Pancreas (tissue), 10 donors: ENCODE measurements at places on chromosomes 7 and 10. TPM values are rescaled to one million over a fixed set of nuclear protein-coding genes. Genes with fewer than 3 reads are reported as not detected.

The PNLIPRP2 gene
- polyA plus RNA-seq = 2,679 TPM

The UBE2H gene
- polyA plus RNA-seq = 27.7 TPM

The GPR37 gene
- 0.80 TPM for polyA plus RNA-seq

The FLNC gene
- polyA plus RNA-seq = 2.1 TPM

The GPR158 gene
- 0.11 TPM for polyA plus RNA-seq

The BAG3 gene
- polyA plus RNA-seq = 16.8 TPM

The OPN4 gene
- not detected for polyA plus RNA-seq

The TRIM50 gene
- 21.5 TPM for polyA plus RNA-seq

The SLC18A2 gene
- polyA plus RNA-seq = 5.9 TPM

The PGAM1 gene
- polyA plus RNA-seq = 59.5 TPM

The PON1 gene
- polyA plus RNA-seq = 0.61 TPM

The FGL2 gene
- polyA plus RNA-seq = 2.4 TPM

The HYAL4 gene
- not detected for polyA plus RNA-seq

The SEMA3A gene
- polyA plus RNA-seq = 0.11 TPM

The ADGRA1 gene
- 0.15 TPM for polyA plus RNA-seq

The POM121 gene
- 14.8 TPM for polyA plus RNA-seq

The HOXA6 gene
- not detected for polyA plus RNA-seq

GRCh38 chr10:111146025-111146640 lies 69.3 kb downstream of the ADRA2A start:
- no peak for DNase-seq
- no peak overlapping the region for H3K4me3 ChIP-seq
- no peaks in the 10 kb centered on the region for H3K36me3 ChIP-seq
- H3K4me1 ChIP-seq = no peaks in the 10 kb centered on the region
- H3K27me3 ChIP-seq = no peaks in the 10 kb centered on the region

DNA sequence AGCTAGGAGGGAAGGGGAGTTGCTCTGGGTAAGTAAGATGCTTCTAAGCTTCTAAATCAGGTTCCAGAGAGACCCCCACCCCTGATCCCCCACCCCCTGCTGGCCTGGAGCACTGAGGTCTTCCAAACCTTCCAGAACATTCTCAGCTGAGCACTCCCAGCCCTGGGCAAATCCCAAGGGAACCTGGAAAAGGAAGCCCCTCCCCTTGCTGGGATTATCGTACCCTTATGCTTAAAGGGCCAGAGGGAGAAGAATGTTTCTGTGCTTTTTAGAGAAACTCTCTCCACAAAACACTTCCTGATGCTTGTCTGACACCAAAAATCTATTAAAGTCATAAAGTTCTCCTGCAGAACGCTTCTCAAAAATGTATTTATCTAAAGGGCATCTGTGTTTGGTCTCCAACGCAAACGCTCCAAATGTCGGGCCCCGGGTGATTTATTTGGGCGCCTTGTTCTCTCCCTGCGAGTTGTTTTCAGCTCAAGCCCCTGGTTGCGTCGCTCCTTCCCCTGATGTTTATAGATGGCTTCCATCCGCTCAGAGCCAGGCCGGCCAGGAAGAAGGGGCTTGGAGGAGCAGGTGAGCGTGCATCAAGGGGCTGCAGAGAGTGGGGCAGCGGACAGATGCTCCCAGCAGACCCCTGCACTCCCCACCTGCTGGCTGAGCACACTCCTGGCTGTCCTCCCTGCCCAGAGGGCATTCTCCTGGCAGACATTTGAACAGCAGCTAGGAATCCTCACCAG lies 8.2 kb upstream of the RET start:
- H3K4me3 ChIP-seq = no peak overlapping the region
- no peaks in the 10 kb centered on the region for H3K4me1 ChIP-seq
- H3K27ac ChIP-seq = no peak overlapping the region
- no peaks in the 10 kb centered on the region for H3K27me3 ChIP-seq

DNA sequence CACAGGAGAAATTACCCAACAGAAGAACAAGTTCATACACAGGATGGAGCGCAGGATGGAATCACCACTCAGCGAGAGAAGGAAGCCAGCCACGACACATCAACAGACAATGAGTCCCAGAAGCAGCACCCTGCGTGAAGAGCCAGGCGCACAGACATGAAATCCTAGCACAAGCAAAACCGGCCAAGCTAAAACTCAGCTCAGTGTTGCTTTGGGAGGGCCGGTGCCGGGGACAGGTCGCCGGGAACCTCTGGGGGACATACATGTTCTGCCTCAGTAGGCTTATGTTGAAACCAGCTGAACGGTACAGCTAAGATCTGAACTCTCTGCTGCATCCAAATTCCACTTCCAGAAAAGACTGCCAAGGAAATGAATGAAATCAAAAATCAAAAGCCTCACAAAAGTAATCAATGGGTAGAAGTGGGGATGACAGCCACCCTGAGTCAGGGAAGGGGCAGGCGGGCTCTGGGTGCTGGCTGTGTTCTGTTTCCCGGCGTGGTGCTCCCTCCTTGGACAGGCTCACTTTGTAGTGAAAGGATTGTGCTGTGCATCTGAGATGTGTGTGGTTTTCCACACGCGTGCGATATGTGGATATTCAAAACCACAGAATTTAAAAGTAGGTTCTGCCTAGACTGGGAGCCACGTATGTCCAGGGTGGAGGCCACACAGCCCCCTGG lies 114.7 kb downstream of the PDGFA start:
- no peaks in the 10 kb centered on the region for H3K27me3 ChIP-seq
- H3K4me3 ChIP-seq = no peak overlapping the region
- H3K36me3 ChIP-seq = no peaks in the 10 kb centered on the region
- H3K4me1 ChIP-seq = no peaks in the 10 kb centered on the region

GRCh38 chr10:97211229-97211628 lies 25.5 kb upstream of the SLIT1 start:
- no peak overlapping the region for H3K27ac ChIP-seq
- no peaks in the 10 kb centered on the region for H3K4me1 ChIP-seq
- DNase-seq = no peak
- H3K4me3 ChIP-seq = no peak overlapping the region
- H3K36me3 ChIP-seq = no peaks in the 10 kb centered on the region
- H3K27me3 ChIP-seq = no peaks in the 10 kb centered on the region

DNA sequence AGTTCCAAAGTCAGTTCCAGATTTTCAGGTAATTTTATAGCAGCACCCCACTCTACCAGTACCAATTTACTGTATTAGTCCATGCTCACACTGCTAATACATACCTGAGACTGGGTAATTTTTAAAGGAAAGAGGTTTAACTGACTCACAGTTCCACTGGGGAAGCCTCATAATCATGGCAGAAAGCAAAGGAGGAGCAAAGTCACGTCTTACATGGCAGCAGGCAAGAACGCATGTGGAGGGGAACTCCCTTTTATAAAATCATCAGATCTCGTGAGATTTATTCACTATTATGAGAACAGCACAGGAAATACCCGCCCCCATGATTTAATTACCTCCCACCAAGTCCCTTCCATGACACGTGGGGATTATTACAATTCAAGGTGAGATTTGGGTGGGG lies 142.4 kb downstream of the AHR start:
- no peak for DNase-seq
- H3K36me3 ChIP-seq = no peaks in the 10 kb centered on the region
- no peaks in the 10 kb centered on the region for H3K27me3 ChIP-seq
- peaks cover 4% of the 10 kb centered on the region for H3K4me1 ChIP-seq
- no peak overlapping the region for H3K4me3 ChIP-seq
- no peak overlapping the region for H3K27ac ChIP-seq

GRCh38 chr7:29130096-29130495 lies 16.2 kb downstream of the CPVL start:
- no peaks in the 10 kb centered on the region for H3K36me3 ChIP-seq
- no peaks in the 10 kb centered on the region for H3K4me1 ChIP-seq
- H3K4me3 ChIP-seq = no peak overlapping the region
- no peak overlapping the region for H3K27ac ChIP-seq

- no peak overlapping the region for H3K4me3 ChIP-seq
- no peaks in the 10 kb centered on the region for H3K27me3 ChIP-seq
- no peaks in the 10 kb centered on the region for H3K36me3 ChIP-seq
- no peak overlapping the region for H3K27ac ChIP-seq
These were observed 1289.7 kb upstream of the SORCS1 start for GRCh38 chr10:108454224-108454623.

- no peak for DNase-seq
- H3K4me3 ChIP-seq = no peak overlapping the region
- H3K27me3 ChIP-seq = no peaks in the 10 kb centered on the region
- H3K36me3 ChIP-seq = no peaks in the 10 kb centered on the region
- H3K4me1 ChIP-seq = no peaks in the 10 kb centered on the region
These were observed 29.6 kb downstream of the COL13A1 start for GRCh38 chr10:69831231-69831855.

GRCh38 chr7:91659096-91659495 lies 221.4 kb downstream of the MTERF1 start:
- H3K4me3 ChIP-seq = no peak overlapping the region
- H3K27me3 ChIP-seq = no peaks in the 10 kb centered on the region
- no peaks in the 10 kb centered on the region for H3K4me1 ChIP-seq
- no peak for DNase-seq
- H3K36me3 ChIP-seq = no peaks in the 10 kb centered on the region

GRCh38 chr10:126387041-126387921 lies 996 bp downstream of the ADAM12 start:
- no peaks in the 10 kb centered on the region for H3K27me3 ChIP-seq
- H3K4me3 ChIP-seq = peak overlapping the region; percentile 55
- DNase-seq = peak; percentile 70
- H3K27ac ChIP-seq = no peak overlapping the region
- no peaks in the 10 kb centered on the region for H3K36me3 ChIP-seq

DNA sequence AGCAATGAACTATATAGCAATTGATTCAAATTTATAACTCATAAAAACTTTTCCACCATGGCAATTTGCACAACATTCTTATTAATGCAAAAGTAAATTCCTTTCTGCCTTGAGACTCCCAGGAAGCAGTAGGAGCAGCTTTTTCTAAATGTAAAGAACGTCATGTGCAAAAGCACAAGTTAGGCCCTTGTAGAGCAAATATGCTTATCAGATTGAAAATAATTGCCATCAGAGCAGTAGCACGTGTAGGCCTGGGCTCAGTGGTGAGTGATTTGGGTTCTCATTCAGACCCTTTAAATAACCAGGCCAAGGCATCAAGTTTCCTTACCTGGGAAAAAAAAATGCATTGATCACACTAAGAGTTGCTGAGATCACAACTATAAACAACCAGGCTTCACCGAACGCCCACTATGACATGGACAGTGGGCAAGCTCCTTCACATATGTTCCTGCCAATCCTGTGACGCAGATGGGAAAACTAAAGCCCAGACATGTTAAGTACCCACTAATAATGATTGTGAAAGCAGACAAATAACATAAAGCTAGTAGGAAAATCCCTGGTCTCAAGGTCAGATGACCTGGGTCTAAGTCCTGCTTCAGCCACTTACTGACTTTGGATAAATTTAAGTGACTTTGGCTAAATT lies 22.1 kb upstream of the SAR1A start:
- no peaks in the 10 kb centered on the region for H3K27me3 ChIP-seq
- H3K4me1 ChIP-seq = peaks cover 9% of the 10 kb centered on the region
- H3K36me3 ChIP-seq = no peaks in the 10 kb centered on the region
- no peak overlapping the region for H3K27ac ChIP-seq

DNA sequence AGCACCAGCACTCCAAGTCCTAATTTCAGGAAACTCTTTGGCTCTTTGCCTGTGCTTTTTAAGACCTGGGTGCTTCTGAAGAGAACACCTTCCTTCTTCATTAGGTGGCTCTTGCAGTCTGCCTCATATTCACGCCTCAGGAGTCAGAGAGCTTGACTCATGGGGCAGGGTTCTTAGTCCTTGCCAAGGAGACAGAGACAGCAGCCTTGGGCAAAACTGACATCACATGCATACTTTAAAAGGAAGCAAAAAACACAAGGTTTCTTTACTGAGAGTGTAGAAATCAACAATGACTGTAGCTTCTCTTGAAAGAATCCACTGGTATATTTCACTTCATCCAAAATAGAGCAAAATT lies 780.6 kb downstream of the INHBA start:
- H3K27me3 ChIP-seq = no peaks in the 10 kb centered on the region
- H3K4me3 ChIP-seq = no peak overlapping the region
- DNase-seq = no peak
- no peaks in the 10 kb centered on the region for H3K4me1 ChIP-seq

- no peak overlapping the region for H3K27ac ChIP-seq
- H3K27me3 ChIP-seq = no peaks in the 10 kb centered on the region
- DNase-seq = no peak
- H3K36me3 ChIP-seq = peaks cover 5% of the 10 kb centered on the region
- H3K4me1 ChIP-seq = no peaks in the 10 kb centered on the region
These were observed 11.7 kb downstream of the ORAI2 start for GRCh38 chr7:102444961-102445673.

GRCh38 chr10:43061760-43062159 lies 15.1 kb upstream of the RET start:
- no peaks in the 10 kb centered on the region for H3K4me1 ChIP-seq
- no peak overlapping the region for H3K27ac ChIP-seq
- H3K36me3 ChIP-seq = no peaks in the 10 kb centered on the region

DNA sequence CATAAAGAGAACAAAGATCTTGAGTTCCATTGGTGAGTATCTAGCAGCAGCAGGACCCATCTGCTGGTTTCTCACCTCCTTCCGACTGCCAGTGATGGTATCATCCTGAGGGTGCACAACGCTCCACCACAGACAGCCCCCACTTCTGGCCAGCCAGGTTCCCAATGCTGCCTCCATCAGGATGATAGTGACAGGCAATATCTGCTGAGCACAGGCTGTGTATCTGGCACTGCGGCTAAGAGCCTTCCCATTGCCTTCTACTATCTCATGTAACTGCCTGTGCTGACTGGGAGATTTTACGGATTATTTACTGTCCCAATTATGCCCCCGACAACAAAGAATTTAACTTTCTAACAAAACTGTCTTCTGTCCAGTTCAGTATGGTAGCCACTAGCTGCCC lies 352.4 kb upstream of the AOAH start:
- DNase-seq = no peak
- H3K27me3 ChIP-seq = no peaks in the 10 kb centered on the region
- H3K27ac ChIP-seq = no peak overlapping the region
- H3K4me1 ChIP-seq = no peaks in the 10 kb centered on the region
- H3K36me3 ChIP-seq = no peaks in the 10 kb centered on the region
- H3K4me3 ChIP-seq = no peak overlapping the region

DNA sequence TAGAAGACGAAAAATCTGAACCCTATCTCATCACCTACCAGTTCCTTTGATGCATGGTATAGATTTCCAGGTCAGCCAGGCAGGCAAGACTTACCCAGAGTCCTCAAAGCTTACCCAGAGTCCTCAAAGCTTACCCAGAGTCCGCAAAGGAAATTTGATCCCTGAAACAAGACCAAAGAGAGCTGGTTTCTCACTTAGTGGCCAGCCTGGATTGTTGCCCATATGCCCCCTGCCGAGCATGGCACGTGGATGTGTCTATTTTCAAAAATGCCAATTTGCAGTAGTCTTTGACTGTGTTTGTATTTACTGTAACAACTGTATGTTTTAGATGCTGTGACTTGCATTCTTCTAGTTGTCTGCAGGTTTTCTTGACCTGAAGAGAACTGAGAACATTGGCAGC lies 120.2 kb upstream of the STARD3NL start:
- H3K4me1 ChIP-seq = no peaks in the 10 kb centered on the region
- no peak for DNase-seq
- no peak overlapping the region for H3K4me3 ChIP-seq

DNA sequence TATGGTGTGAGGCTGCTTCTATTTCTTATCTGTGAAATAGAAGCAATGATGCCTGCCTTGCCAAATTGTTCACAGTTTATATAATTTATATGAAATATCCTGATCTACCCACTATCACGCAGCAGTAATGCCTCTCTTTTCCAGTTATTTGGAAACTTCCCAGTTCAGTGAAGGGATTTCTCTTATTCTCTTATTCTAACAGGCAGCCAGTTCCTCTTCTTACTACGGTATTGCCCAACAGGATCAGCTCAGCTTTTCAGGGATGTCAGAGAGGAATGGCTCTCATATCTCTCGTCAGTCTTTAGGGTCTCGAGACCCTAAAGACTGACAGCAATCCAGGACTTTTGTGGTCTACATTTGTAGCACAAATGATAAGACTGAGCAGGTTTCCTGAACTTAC lies 215.6 kb downstream of the CREB5 start:
- no peaks in the 10 kb centered on the region for H3K27me3 ChIP-seq
- no peaks in the 10 kb centered on the region for H3K36me3 ChIP-seq
- no peak for DNase-seq
- peaks cover 3% of the 10 kb centered on the region for H3K4me1 ChIP-seq
- no peak overlapping the region for H3K27ac ChIP-seq
